Activated CD8-positive, alpha-beta memory T cell treated with anti-CD3 and anti-CD28 coated beads, Interleukin-2, amount 50 U/mL, for 4 hours (primary cell): ENCODE measurements at places on chromosomes 7 and 10.

GRCh38 chr7:1019789-1020610 lies 24.3 kb upstream of the GPR146 start:
- no peak for DNase-seq

DNA sequence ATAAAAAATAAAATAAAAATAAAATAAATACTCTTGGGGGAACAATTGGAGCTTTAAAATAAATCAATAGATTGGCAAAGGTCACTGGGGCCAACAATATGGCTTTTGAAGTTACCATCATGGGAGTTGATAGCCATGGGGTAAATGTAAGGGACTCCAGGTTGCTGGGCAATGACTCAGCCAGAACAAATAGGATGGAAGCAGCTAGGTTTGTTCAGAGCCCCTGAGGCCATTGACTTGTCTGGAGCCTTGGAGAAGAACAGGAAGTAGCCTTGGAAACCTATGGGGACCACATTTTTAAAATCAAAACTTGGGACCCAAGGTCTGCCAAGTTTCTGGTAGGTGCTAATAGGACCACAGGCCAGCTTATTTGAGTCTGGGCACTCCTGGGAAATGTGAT lies 20.2 kb upstream of the FRA10AC1 start:
- no peak for DNase-seq

GRCh38 chr7:75966190-75966961 lies 28.0 kb downstream of the TMEM120A start:
- DNase-seq = no peak

DNA sequence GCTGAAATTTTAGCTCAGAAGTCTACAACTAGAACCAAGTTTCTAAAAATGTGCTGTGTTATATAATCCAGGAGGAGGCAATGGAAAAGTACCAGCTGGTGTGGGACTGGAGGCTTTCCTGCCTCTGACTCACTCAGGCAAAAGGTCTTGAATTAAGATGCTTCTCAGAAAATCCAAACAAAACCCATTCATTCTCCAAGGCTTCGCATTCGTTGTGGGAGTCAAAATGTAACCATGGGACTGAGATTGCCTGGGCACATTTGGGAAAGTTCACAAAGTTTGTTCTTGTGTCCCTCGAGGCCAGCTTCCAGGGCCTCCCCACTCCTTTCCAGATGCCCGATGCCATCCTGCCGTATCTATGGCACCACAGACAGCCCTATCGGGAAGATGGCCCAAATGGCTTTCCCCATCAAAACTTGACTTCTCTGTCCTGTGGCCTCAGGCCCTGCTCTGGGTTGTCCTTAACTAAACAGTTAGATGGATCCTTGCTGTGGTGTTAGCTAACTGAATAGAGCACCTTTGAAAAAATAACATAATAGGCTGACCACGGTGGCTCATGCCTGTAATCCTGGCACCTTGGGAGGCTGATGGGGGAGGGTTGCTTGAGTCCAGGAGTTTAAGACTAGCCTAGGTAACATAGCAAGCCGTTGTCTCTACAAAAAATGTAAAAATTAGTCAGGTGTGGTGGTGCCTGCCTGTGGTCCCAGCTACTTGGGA lies 180.5 kb downstream of the PFKFB3 start:
- DNase-seq = no peak

DNA sequence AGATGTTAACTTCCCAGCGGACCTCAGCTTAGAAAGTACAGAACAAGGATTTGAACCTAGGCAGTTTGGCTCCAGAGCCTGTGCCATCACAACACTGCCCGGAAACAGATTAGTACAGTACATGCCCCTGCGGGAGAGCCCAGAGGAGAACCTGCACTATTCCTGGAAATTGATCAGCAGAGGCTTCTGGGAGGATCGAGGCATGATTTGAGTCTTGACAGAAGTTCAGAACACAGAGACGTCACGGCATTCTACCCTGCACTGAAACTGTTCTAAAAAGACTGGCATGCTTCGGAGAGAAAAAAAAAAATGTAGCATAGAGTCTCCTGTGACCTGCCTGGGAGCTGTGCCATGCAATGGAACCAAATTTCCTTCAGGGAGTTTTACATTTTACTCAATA lies 9.2 kb upstream of the IL6 start:
- no peak for DNase-seq

DNA sequence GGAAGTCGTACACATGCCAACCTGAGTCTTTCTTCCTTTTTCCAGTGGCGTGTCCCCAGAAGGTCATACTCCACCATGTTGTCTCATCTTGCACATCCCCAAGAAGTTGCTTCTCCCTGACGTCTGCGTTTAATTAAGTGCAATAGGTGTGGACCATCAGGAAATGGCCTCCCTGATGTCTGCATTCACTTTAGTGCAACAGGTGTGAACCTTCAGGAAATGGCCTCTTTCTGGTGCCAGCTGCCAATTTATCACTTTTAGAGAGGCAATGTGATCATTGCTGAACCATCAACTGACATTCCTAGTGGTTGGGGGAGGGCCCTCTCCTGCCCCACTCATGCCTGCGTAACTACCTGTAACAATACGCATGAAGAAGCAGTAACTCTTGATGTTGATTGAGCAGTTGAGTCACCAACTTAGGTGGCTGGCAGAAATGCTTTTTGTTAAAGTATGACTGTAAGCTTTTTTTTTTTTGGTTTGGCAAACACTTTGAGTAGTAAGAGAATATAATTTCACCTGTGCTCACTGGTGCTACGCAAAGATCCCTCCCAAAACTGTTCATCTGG lies 25.8 kb downstream of the SCIN start:
- no peak for DNase-seq
